Left lung (tissue), 14 donors: ENCODE measurements at places on chromosomes 3 and 15. TPM values are rescaled to one million over a fixed set of nuclear protein-coding genes. Genes with fewer than 3 reads are reported as not detected.

DNA sequence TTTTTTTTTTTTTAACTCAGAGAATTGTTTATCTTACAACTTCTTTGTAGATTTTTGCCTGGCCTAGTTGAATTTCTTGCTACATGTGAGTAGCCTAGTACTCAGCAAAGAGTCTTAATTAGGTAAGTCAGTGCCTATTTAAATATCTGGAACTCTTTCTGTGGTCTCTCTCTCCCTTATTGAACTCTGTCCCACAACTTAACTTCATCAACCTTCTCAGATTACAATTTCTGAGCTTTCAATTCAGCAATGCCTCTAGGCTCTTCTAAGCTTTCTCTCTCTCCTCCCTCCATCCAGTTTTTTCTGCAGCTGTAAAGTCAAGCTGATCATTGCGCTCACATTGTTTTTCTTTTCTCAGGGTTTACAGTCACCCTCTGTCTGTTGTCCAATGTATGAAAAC is 517.6 kb upstream of the ROBO1 start:
- peak; percentile 28 for DNase-seq

Gene SPESP1
- polyA plus RNA-seq = 6.5 TPM

DNA sequence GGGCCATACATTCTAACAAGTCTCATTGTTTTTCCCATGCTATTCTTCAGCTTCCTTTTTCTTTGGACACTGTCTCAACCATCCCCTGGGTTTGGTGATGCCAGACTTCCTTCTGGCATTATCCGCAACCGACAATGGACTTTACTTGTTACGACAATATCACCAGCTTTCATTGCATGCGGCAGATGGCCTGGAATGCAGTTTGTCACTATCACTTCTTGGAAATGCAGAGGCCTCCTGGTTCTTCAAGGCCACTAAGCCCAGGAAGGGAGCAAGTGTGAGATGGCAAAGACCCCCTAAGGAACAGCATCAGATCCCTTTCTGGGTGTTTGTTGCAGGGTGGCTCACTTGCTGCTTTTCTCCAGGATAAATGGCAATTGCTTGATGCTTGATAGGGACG is 128.6 kb downstream of the PTPRG start:
- no peak for DNase-seq

Gene DNAH12
- polyA plus RNA-seq = 6.9 TPM

GRCh38 chr3:175430983-175431773 is 572.0 kb downstream of the NAALADL2 start:
- no peak for DNase-seq
